ENCODE measurements at places on chromosomes 1 and 21. TPM values are rescaled to one million over a fixed set of nuclear protein-coding genes. Genes with fewer than 3 reads are reported as not detected.

Gene C8B
- not detected for total RNA-seq

Gene SH2D2A
- 4.2 TPM for total RNA-seq

Gene BRINP3
- not detected for total RNA-seq

Gene SPRR2F
- not detected for total RNA-seq

Gene CLDN14
- total RNA-seq: not detected

Gene DMBX1
- 1.1 TPM for total RNA-seq

Gene FCGR3B
- total RNA-seq: not detected

Gene KCNJ9
- total RNA-seq: not detected

Gene GNG12
- 69.6 TPM for total RNA-seq

Gene CFHR1
- 0.23 TPM for total RNA-seq

Gene PCBP3
- total RNA-seq: 1.1 TPM

Gene FMO1
- not detected for total RNA-seq

Gene TCHH
- total RNA-seq: 0.31 TPM

Gene SYPL2
- total RNA-seq: 0.13 TPM

Gene ARHGAP30
- 0.07 TPM for total RNA-seq

Gene RAB25
- total RNA-seq: not detected

Gene RBM8A
- 224 TPM for total RNA-seq

Gene PHGDH
- 64.4 TPM for total RNA-seq

Gene PRKCZ
- 9.6 TPM for total RNA-seq

Gene LPAR3
- total RNA-seq: 0.16 TPM

Gene FCAMR
- total RNA-seq: not detected

Gene OR2L13
- not detected for total RNA-seq

Gene TSACC
- 1.9 TPM for total RNA-seq

Gene EPHB2
- 32.5 TPM for total RNA-seq

Gene EDN2
- total RNA-seq: 31.3 TPM

Gene ROR1
- 8.4 TPM for total RNA-seq

Data from A549 treated with Mapracorat at 1 μM for 4 hours (cell line).